ENCODE measurements at places on chromosomes 1 and 21.
A peak's percentile ranks its signal among the peaks of the same experiment; 100 is the strongest.

DNA sequence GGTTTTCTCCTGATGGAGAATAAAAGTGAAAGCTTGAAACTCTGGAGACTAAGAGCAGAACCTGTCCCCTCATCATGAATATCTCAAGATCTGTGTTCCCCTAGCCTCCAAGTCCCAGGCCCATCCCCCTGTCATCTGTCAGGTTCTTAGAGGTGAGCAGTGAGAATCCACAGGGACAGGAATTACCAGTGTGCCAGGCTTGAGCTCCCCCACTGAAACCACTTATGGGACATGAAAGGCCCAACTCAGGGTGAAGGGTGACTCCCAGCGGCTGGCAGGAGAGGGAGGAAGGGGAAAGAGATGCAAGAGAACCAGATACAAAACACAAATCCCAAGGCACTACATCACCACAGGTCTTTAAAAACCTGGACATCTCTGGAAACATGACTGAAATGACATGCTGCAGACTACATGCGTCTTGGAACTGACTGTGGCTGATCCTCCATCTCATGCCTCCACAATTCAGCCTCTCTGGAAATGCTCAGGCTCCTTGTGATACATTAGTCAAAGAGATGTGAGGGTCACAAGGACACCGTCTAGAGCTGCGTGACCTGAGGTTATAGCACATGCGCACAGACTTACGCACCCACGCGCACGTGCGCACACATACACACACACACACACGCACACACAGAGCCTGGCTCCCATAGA lies 6.8 kb upstream of the LY9 start:
- DNase-seq, result no peak

GRCh38 chr1:79847700-79848099 lies 841.2 kb upstream of the ADGRL4 start:
- DNase-seq, result no peak

GRCh38 chr1:168187177-168187576 lies 8.4 kb downstream of the TIPRL start:
- no peak for DNase-seq

DNA sequence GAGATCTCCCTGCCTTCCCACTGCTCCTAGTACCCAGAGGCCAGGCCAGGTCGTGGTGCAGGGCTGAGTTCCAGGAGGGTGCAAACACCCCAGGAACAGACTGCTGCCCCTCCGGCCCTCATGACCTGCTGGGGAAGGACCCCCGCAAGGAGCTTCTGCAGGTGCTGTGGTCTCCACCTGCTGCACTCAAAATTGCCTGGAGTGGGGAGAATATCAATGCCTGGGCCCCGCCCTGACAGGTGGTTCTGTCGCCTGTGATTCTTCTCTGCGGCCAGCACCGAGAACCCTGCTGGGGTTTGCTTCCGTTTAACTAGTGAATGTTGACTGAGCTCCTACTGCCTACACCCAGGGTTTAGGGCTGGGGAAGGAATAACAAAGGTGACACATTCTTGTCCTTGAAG lies 2.1 kb upstream of the TFF3 start:
- no peak for DNase-seq

GRCh38 chr1:146032631-146033219 lies 11.2 kb upstream of the HJV start:
- peak; percentile 32 for DNase-seq

DNA sequence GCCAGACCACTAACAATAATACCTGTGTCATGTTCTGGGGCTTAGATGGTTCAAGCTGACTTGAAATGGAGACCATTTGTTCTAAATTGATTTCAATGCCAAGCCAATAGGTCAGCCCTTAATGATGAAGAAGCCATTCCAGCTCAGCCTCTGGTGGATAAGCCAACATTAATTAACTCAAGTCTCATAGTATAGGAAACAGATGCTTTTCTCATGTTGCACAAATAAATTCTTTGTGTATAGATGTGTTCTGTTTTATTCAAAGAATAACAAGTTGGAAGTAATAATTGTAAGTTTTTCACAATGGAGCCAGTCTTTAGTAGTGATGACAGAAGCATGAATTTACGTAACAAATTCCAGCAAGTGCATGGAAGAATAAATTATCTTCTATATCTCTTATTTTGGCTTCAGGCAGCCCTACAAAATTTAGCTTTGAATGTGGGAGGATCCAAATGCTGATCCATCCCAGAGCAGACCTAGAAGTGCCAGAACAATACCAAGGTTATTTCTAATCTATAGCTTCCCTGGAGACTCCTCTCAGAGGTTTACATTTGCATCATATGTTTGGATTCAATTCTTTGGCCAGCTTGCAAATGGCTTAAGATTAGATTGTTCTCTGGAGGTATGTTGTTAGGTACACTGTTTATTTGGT lies 42.2 kb upstream of the C1orf105 start:
- no peak for DNase-seq

- DNase-seq, result no peak
Measured at GRCh38 chr21:28410256-28410655, 582.4 kb downstream of the LTN1 start.

- DNase-seq, result no peak
Measured at GRCh38 chr1:33818071-33818470, 45.8 kb upstream of the HMGB4 start.

- no peak for DNase-seq
Measured at GRCh38 chr21:35426897-35427296, 377.8 kb upstream of the RUNX1 start.

DNA sequence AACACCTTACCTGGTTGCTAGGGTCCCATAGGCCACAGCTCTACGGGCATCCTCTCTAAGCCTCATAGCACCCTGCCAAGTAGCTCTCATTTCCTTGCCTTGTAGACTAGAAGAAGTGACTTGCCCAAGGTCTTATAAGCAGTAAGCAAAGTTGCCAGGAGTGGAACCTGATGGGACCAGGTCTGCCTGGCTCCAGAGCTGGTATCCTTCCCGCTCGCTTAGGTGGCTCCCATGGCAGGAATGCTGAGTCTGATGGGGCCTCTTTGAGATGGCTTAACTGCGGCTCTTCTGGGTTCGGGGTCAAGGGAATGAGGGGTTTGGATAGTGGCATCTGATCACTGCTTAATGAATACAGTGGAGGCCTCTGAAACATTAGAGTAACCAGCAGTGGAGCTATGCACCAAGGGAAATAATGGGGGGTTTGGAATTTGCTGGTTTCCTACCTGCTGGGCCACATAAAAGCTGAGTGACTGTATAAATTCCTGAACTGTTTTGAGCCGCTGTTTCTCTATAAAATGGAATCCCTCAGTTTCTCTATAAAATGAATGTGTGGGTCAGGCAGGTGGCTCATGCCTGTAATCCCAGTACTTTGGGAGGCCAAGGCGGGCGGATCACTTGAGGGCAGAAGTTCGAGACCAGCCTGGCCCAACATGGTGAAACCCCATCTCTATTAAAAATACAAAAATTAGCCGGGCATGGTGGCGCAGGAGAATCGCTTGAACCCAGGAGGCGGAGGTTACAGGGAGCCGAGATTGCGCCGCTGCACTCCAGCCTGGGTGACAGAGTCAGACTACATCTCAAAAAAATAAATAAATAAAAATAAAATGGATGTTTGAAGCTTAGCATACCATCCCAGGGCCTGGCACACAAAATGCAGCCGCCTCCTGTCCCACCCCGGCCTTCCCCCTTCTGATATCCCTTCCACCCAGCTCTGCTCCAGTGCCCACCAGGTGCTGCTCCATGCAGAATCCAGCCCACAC lies 12.4 kb downstream of the FAM151A start:
- no peak for DNase-seq

- no peak for DNase-seq
Measured at GRCh38 chr1:174884038-174884437, 115.7 kb upstream of the CACYBP start.

DNA sequence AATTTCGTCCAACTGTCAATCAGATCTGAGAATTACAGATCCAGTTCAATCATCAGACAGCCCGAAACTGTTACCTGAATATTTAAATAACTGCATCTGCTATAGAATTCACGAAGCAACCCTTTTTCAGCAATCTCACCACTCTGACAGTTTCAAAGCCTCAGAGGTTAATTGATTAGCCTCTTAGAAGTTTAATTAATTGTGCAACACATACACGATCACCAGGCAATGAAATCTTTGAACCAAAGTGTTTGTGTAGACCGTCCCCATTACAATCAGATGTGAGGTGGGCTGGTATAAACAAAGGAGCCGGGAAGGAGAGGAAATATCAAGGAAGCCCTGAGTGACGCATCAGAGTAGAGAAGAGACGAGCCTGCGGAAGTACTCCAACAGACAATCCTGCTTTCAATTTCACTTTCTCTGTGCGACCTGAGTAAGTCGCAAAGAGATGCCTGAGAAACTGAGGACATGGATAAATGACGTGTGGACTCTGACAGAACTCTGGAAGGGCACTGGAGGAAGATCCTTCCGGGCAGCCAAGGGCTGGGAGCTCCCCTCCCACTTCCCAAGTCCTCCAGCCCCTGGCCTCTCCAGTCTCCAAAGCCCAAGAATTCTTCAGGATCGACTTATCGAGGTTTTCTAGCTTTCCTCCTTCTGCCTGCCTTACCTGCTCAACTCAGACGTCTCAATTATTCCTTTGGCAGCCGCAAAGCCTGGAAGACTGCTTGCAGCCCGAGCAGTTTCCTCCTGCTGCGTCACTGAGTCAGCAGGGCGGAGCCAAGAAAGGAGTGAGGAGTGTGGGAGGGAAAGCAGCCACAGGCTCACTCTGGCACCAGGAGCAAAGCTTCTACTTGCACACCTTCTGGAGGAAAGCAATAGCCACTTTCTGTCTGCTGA lies at the start of gene RNASEL:
Gene RNASEL, minus strand, starts transcription at position 757 of the 897 bp plus-strand sequence. CDS start 2,450 bp downstream, outside the sequence.
- peak; percentile 84 for DNase-seq

DNA sequence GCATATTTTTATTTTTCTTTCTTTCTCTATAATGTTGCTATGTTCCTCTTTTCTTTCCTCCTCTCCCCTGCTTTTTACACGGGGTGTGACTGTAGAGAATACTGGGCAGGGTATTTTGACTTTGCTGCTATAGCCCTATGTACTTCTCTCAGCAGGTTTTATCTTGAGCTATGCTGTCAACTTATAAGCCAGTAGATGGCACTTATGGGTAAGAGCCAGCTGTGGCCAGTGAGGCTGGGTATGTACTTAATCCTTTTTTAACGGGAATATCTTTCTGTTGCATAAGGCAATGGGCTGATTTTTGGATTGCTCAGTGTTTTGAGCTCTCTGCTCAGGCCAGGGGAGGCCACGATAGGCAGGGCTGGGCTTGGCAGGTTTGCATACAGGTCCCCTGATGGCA lies 99.0 kb downstream of the KCNK2 start:
- DNase-seq, result no peak

GRCh38 chr1:201545851-201546492 lies 7.0 kb downstream of the NAV1 start:
- no peak for DNase-seq

DNA sequence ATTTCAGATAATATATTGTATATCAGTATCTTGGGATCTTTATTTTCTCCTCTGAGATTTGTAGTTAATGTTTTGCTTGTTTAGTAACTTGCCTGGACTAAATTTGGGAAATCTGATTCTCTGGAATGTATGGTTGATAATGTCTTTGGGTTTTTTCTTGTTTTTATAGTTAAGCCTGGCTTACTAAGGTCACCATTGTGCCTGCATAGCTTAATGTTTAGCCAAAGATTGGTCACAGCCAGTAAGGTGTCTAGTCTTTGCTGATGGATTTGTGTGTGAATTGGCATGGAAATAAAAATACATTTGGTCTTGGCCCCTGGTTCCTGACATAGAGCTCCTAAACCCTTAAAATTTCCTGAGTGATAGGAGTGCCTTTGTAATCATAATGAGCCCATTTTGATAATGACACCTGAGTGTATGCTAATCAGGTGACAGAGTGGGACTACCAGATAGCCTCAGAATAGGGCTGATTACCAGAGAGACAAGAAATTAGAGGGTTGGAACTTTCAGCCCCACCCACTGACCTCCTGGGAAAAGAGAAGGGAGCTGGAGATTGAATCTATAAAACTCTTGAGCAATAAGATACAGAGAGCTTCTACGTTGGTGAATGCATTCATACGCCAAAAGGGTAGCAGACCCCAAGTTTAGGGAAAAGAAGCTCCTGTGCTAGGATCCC lies 47.9 kb upstream of the NUF2 start:
- peak; percentile 3 for DNase-seq

- no peak for DNase-seq
Measured at GRCh38 chr1:54493608-54494007, 54.4 kb upstream of the ACOT11 start.

- DNase-seq, result no peak
Measured at GRCh38 chr1:111943846-111944749, 45.4 kb downstream of the KCND3 start.

- no peak for DNase-seq
Measured at GRCh38 chr1:111977378-111977777, 12.1 kb downstream of the KCND3 start.

GRCh38 chr1:239952348-239953308 lies 139.1 kb upstream of the FMN2 start:
- DNase-seq, result peak; percentile 39

- DNase-seq, result no peak
Measured at GRCh38 chr1:226495716-226496115, 52.8 kb upstream of the STUM start.

- no peak for DNase-seq
Measured at GRCh38 chr1:41713141-41713540, 205.6 kb downstream of the HIVEP3 start.

Measured in right kidney (tissue), 9 donors.